ENCODE measurements at places on chromosomes 7 and 10. TPM values are rescaled to one million over a fixed set of nuclear protein-coding genes. Genes with fewer than 3 reads are reported as not detected.

Gene GIMAP8
- total RNA-seq = 42.3 TPM

- H3K36me3 ChIP-seq = no peaks in the 10 kb centered on the region
- H3K27me3 ChIP-seq = no peaks in the 10 kb centered on the region
- no peak overlapping the region for H3K27ac ChIP-seq
- H3K4me1 ChIP-seq = no peaks in the 10 kb centered on the region
These were observed 43.4 kb upstream of the OPTN start for GRCh38 chr10:13056456-13057077.

DNA sequence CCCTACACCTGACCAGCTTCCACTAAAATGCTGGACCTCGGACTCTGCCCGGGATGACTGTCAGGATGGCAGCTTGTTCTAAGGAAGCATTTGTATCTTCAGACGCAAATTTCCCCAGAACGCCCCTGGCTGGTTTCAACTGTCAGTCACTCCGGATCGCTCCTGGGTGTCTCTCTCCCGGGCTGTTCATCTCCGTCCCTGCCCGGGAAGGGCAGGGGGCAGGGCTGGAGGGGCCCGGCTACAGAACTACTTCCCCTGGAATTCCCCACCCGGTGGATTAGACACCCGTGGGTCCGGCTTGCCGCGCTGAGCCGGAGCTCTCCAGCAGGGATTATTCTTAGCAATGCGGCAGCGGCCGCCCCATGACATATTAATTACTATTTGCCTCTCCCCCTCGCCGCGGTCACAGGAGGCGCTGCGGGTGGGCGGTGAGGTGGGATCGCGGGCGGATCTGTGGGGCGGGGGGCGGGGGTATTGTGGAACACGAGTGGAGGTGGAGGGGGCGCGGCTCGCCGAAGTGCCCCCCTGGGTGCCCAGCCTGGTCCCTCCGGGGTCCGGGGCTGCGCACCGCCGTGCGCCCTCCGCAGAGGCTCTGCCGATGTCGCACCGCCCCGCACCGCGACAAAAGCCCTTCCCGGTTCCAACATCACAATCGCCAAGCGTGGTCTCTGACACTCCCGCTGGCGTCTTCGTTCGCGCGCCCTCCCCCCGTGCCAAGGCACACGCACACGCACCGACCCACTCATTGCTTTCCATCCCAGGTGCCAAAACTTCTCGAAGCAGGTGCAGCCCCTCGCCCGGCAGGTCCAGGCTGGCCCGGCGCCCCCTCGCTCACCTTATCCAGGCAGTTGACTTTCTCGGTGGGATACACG, 276.1 kb upstream of the NEBL start:
- no peaks in the 10 kb centered on the region for H3K36me3 ChIP-seq
- peak overlapping the region; percentile 61 for H3K4me3 ChIP-seq
- H3K27me3 ChIP-seq = peaks cover 12% of the 10 kb centered on the region
- no peaks in the 10 kb centered on the region for H3K4me1 ChIP-seq
- H3K27ac ChIP-seq = peak overlapping the region; percentile 88

DNA sequence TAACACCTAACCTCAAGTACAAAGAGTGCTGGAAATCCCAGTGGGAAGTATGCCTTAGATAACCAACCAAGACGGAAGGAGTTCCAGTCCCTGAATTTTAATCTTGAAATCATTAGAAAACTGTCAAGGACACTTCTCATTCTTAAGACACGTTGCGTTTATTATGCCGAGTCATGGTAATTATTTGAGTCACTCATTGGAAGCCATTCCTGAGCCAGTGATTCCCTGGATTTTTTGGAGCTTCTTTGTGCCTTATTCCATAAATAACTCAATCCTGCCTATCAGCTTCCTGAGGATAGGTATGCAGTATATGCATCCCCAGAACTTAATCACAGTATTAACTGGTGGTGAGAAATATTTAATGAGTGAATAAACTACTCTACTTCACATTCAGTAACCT, 77.4 kb downstream of the PPP1R17 start:
- no peaks in the 10 kb centered on the region for H3K27me3 ChIP-seq
- H3K27ac ChIP-seq = no peak overlapping the region
- no peak overlapping the region for H3K4me3 ChIP-seq

DNA sequence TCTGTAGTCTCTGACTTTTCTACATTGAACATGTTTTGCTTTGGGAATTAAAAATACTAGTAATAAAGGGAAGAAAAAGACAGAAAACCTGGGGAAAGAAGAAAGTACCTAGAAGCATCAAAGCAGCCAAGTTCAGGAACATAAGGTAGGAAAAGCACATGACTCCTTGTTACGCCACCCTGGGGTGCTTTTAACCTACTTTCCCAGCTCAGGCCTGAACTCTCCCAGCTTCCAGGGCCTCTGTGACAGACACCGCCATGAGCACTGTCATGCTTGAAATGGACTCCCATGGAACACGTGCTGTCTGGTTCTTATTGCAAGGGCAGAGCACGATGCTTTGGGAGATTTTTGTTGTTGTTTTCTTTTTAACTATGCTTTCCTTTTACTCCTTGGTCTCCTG, 11.4 kb downstream of the ACTR1A start:
- peaks cover 55% of the 10 kb centered on the region for H3K36me3 ChIP-seq
- DNase-seq = no peak
- peak overlapping the region; percentile 11 for H3K27ac ChIP-seq
- H3K4me3 ChIP-seq = no peak overlapping the region
- no peaks in the 10 kb centered on the region for H3K27me3 ChIP-seq
- H3K4me1 ChIP-seq = peaks cover 18% of the 10 kb centered on the region
